ENCODE measurements at places on chromosomes 7 and 10. TPM values are rescaled to one million over a fixed set of nuclear protein-coding genes. Genes with fewer than 3 reads are reported as not detected.

ACTL6B gene
- total RNA-seq, result not detected

ZNF503 gene
- 10.5 TPM for total RNA-seq

ZNF117 gene
- total RNA-seq, result 1.9 TPM

OR2F2 gene
- 0.15 TPM for total RNA-seq

ADAMTS14 gene
- not detected for total RNA-seq

AQP1 gene
- 0.26 TPM for total RNA-seq

CAMK2B gene
- total RNA-seq, result 0.15 TPM

FAM180A gene
- not detected for total RNA-seq

HOXA9 gene
- total RNA-seq, result 7.8 TPM

SPDYE11 gene
- 0.54 TPM for total RNA-seq

ZWINT gene
- total RNA-seq, result 53.2 TPM

SORBS1 gene
- total RNA-seq, result 0.43 TPM

Measured in NCI-H460 (cell line).